ENCODE measurements at places on chromosomes 7 and 10.

DNA sequence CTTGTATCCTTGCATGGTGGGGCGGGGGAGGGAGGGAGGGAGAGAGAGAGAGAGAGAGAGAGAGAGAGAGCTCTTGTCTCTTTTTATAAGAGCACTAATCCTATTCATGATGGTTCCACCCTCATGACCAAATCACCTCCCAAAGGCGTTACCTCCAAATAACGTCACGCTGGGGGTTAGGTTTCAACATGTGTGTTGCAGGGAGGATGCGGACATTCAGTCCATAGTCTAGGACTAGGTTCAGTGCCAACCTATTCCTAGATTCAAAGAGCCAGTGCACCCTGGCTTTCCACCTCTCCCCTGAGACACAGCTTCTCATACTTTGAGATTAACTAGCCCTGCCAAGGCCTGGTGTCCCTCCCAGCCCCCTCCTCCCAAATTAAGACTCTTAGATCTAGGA is 123.0 kb downstream of the GRK5 start:
- no peak for DNase-seq

DNA sequence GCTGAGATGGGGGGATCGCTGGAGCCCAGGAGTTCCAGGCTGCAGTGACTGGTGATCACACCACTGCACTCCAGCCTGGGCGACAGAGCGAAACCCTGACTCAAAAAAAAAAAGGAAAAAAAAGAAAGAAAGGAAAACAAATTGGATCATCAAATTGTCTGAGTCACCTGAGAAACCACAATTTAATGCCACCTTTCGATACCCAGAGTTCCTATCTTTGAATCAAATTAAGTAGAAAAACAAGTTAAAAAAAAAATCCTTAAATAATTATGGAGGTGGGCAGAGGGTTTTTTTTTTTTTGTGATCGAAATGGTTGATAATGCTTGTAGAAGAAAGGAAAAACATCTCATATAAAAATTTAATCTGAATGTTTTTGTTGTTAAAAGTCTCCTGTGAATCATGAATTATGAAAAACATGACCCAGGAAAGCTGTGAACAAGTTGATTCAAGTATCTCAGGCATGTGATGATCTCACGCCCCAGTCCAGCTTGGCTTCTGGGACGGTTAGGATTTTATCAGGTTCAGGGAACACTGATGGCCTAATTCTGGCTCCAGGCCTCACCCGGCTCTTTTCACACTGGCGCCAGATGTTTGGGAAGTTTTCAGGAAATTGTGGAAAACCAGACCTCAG is 25.3 kb upstream of the CUX1 start:
- DNase-seq, result peak; percentile 30

GRCh38 chr10:113665806-113666354 is 2.0 kb upstream of the NRAP start:
- no peak for DNase-seq

GRCh38 chr10:50438049-50438936 is 185.5 kb downstream of the SGMS1 start:
- no peak for DNase-seq

DNA sequence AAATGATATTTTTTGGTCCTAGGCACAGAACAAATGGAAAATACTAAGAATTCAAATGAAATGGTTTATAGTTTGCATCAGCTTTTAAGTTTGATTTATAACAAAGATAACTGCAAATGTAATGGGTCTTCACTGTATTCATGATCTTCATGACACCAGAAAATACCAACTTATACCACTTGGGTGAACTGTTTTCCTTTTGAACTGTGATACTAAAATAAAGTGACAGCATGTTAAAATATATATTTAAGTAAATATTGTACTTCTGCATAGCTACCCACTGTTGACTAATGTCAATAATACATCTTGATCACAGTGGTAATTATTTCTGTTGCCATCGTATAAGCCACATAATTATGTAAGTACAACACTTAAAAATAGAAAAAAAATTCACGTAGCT is 442.0 kb upstream of the ANKRD30A start:
- DNase-seq, result no peak

- no peak for DNase-seq
Measured at GRCh38 chr7:16345979-16346958, 75.1 kb downstream of the CRPPA start.

DNA sequence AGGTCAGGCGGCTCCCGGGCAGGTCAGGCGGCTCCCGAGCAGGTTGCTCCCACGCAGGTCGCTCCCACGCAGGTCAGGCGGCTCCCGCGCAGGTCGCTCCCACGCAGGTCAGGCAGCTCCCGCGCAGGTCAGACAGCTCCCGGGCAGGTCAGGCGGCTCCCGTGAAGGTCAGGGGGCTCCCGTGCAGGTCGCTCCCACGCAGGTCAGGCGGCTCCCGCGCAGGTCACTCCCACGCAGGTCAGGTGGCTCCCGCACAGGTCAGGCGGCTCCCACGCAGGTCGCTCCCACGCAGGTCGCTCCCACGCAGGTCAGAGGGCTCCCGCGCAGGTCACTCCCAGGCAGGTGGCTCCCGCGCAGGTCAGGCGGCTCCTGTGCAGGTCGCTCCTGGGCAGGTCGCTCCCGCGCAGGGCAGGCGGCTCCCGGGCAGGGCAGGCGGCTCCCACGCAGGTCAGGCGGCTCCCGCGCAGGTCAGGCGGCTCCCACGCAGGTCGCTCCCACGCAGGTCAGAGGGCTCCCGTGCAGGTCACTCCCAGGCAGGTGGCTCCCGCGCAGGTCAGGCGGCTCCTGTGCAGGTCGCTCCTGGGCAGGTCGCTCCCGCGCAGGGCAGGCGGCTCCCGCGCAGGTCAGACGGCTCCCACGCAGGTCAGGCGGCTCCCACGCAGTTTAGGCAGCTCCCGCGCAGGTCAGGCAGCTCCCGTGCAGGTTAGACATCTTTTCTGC is 30.7 kb downstream of the PTPRN2 start:
- DNase-seq, result no peak

DNA sequence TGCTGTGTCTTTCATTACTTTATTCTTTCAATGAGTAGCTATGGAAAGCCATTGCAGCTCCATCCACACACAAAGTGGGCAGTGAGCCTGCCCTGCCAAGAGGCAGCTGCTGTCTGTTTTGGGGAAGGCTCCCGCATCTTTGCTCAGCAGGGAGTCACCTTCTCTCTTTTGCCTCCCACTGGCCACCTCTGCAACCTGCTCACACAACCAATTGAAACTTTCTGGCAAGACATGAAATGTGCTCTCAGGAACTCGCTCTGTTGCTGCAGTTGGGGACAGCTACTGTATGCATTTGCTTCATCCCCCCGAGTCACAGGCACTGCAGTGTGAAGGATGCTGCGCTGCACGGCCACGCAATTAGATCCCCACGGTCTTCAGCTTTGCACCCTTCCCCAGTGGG is 244.8 kb upstream of the NFE2L3 start:
- DNase-seq, result no peak

- DNase-seq, result no peak
Measured at GRCh38 chr7:73936967-73937366, 76.0 kb downstream of the TMEM270 start.

DNA sequence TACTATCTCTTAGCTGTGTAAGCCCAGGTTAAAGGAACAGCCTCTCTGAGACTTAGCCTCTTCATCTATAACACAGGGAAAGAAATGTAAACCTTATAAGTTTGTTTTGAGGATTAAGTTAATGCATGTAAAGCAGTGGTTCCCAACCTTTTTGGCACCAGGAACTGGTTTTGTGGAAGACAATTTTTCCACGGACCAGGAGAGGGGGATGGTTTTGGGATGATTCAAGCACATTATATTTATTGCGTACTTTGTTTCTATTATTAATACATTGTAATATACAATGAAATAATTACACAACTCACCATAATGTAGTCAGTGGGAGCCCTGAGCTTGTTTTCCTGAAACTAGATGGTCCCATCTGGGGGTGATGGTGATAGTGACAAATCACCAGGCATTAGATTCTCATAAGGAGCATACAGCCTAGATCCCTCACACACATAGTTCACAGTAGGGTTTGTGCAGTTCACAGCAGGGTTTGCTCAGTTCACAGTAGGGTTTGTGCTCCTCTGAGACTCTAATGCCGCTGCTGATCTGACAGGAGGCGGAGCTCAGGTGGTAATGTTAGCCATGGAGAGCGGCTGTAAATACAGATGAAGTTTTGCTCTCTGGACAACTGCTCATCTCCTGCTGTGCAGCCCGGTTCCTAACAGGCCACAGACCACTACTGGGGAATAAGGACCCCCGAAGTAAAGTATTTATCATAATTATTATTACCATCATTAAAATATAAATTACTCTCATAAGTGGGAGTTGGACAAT is 41.3 kb upstream of the ANK3 start:
- no peak for DNase-seq

GRCh38 chr10:1538121-1538520 is 199.2 kb downstream of the ADARB2 start:
- no peak for DNase-seq

DNA sequence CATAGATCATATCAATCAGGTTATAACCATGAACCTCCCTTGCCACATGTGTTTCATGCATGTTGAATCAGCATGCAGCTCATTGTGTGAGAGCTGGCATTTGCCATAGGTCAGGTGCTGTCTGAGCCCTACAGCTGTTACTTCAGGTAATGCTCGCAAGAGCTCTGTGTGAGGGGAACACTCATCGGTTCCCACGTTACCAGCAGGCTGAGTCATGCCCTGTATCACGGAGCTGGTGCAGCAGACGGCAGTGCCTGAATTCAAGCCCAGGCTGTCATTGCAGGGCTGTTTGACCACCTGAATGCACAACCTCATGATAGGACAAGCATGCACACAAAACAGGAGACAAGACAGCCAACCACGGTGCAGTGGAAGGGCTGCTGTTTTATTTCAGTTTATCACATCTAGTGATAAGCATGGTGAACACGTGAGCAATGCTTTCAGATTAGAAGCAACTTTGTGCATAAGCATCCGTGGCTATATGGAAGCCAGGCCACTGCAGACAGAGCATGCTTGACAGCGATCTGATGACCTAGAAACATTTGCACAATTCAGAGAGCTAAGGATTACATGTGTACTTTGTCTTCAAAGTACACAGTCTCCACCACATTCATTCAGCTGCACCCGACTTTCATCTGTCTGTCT is 56.4 kb upstream of the PFKP start:
- no peak for DNase-seq

- no peak for DNase-seq
Measured at GRCh38 chr7:143016996-143017395, 9.9 kb downstream of the OR9A2 start.

DNA sequence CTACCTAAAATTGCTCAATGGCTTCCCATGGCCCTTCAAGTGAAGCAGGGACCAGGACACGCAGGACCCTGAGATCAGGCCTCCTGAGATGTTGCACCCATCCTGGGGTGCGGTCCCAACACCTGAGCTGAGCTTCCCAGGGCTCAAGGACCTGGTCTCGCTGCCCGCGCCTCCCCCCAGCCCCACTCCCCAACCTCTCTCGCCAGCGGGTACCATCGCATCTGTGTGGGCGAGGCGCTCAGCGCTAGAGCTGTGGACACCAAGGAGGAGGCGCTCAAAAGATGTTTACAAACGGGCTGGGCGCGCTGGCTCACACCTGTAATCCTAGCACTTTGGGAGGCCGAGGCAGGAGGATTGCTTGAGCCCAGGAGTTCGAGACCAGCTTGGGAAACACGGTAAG is 7.4 kb upstream of the CRYGN start:
- DNase-seq, result no peak

DNA sequence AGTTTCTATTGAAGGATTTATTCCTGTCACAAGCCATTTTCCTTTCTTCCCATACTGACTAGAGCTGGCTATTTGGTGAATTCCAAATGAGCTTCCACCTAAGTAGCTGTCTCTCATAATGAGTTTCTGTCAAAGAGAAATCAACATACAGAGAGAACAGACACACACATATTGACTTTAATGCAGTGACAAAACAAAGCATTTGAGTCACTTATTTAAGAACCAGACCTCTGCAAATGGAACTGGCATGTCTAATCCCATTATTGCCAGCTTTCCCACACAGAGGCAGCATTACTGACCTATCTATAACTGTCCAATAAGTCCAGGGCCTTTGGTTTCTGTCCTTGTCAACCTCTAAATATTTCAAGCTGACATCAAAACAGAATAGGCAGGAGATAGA is 179.3 kb upstream of the CSTF2T start:
- peak; percentile 23 for DNase-seq

DNA sequence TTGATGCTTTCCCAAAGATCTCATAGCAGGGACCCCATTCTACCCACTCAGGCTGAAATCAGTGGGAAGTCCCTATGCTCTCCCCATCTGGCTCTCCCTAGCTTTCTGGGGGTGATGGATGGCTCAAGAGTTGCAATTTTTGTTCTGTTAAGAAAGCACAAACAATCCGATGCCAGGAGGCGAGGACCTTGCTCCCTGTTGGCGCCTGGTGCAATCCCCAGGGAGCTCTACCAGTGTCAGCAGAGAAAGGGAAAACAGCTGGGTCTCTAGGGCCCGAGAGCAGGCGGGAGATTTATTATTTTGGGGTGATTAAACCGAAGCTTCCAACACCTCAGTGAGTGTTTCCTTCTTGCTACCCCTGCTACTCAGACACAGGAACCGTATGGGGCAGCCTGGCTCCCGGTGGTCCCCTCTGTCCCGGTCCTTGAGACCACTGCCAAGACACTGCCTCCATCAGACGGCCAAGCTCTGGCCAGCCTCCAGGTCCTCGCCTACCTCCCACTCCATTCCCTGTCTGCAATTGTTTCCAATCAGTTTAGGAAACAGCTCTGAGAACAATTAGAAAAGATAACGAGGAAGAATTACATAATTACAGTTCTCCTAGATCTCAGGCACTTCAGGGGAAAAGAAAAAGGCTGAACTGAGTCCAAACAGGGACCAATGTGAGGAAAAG is 147.9 kb downstream of the PLXNA4 start:
- DNase-seq, result peak; percentile 38

DNA sequence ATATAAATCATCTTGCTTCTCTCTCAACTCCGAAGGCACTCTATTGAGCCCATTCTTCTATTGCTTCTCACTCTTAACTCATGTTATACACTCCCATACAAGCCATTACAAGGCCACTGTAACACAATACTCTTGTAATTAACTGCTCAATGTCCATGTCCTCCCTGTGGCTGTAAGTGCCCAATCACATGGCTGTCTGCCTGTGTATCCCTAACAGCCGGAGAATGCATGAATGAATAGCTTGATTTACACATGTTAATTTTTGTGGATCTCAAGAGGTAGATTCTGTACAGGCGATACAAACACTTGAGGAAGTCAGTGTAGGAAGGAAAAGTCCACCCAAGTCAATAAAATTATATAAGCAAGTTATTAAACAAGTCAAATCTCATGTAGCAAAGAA is 215.6 kb downstream of the DOCK4 start:
- no peak for DNase-seq

GRCh38 chr10:84333864-84334451 is 5.6 kb downstream of the CCSER2 start:
- DNase-seq, result no peak

GRCh38 chr7:13107291-13107690 is 419.9 kb downstream of the ARL4A start:
- DNase-seq, result no peak

DNA sequence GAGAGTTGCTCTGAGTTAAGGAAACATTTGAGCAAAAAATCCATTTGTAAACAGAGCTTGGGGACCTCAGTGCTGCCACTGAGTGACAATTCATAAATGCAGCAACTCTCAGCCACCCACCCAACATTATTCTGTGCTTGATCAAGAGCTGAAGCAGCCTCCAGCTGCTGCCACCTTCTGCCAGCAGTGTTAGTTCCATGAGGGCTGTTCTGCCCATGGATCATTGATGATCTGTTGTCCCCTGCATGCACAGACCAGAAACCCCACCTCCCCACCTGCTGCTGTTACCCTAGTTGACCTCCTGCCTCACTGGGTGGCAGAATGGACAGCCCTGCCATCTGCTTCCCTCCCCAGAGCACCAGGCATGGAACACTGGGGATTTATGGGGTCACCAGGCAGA is 305.4 kb downstream of the KCNMA1 start:
- peak; percentile 24 for DNase-seq
